G401 (cell line): ENCODE measurements at places on chromosomes 12 and 14. TPM values are rescaled to one million over a fixed set of nuclear protein-coding genes. Genes with fewer than 3 reads are reported as not detected.

DNA sequence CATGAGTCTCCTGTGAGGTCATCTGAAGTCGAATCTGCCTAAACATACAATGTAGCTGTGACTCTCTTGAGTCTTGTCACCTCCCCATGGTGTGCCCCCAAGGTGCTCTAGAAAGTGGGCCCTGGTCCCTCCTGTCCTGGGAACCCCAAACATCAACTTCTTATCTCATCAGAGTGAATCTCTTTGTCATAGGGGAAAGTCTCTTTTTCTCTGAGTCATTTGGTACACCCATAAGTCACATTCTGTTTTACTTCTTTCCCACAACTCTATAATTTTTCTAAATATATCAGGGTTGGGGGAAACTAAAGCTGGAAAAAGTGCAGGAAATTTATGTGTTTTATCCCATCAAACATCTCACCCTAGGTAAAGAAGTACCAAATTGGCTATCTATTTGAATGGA lies 12.9 kb downstream of the SDR9C7 start:
- no peak for DNase-seq

Gene PACS2
- total RNA-seq: 36.9 and 50.7 TPM in 2 replicates

Gene NFE2
- total RNA-seq: 13.7 and 18.5 TPM in 2 replicates

GRCh38 chr14:102407258-102407657 lies 44.5 kb downstream of the TECPR2 start:
- peak; percentile 19 for DNase-seq

DNA sequence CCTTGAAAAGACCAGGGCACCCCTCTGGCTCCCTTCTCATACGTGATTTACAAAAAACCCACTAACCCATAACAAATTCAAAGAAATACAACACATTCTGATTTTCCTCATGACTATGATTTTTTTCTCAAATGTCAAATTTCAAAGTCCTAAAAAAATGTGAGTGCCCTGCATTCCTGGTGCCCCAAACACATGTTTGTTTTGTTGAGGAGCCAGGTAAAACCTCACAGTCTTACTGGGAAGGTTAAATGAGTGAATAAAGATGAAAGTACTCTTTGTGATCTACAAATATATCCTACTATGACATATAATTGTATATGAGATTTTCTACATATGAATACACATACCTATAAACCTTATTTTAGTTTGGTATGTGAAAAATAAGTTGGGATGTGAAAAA lies 30.7 kb downstream of the TPH2 start:
- no peak for DNase-seq

DNA sequence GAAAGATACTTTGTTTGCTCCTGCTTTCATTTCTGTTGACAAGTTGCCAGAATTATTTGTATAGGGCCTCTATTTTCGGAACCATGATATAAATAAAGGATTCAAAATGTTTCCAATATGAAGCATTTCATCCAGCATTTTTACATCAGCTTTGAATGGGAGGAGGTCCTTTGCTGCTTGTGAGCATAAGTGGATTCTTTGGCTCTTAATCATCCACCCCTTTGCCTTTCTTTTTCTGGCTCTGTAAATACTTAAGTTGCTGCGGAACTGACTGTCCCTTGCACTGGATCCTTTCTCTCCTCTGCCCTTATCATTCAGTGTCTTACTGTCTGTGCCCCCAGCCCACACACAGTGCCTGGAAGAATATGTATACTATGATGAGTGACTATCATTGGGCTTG lies 357.3 kb upstream of the RGS6 start:
- no peak for DNase-seq

Gene MYF6
- total RNA-seq: not detected in 2 replicates

GRCh38 chr12:121793440-121793837 lies at the start of gene RHOF:
TSS of gene RHOF (minus strand) at chr12:121793688. CDS start at chr12:121793633, 55 bp downstream.
- no peak for DNase-seq

- peak; percentile 15 for DNase-seq
Observed at GRCh38 chr12:104064842-104065427, 604 bp downstream of the HCFC2 start.

- no peak for DNase-seq
Observed at GRCh38 chr12:61999311-61999710, 260.9 kb upstream of the USP15 start.

- DNase-seq: peak; percentile 95
Observed at GRCh38 chr12:49069507-49070346, at the start of gene RHEBL1. TSS of gene RHEBL1 (minus strand) at chr12:49069979. CDS start at chr12:49069785, 194 bp downstream.

DNA sequence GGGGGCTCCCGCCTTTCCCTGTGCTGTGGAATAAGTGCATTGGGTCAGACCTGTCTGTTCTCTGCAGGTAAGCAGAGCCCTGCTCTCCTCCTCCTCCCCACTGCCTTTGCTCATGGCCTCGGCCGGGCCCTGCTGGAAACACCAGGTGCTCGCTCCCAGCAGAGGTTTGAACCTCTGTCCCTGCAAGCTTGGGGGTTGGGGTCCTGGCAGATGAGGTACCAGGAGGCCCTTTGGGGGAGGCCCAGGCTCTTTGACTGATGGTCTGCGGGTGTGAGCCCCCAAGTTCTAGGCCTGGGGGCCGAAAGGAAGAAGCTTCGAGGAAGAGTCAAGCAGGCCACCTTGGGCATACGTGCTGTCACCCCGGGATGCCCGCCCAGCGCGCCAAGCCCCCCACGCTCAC lies 22.1 kb upstream of the CEP170B start:
- DNase-seq: no peak

DNA sequence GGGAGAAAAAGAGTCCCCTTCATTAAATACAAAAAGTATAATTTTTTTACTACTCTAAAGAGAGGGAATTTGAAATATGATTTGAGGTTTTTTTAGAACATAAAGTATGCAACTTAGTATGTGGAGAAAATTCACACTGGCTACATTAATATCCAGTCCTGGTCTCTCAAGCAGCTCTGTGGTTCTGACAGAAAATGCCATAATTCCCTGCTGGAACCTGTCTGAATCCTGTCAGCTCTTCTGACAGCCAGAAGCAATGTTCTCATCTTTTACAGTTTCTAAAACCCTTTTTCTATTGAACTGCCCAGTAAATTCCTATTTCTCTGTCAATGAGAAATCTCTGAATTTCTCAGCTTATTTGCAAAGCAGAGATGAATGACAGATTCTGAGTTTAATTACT lies 13.4 kb upstream of the NOVA1 start:
- DNase-seq: no peak

DNA sequence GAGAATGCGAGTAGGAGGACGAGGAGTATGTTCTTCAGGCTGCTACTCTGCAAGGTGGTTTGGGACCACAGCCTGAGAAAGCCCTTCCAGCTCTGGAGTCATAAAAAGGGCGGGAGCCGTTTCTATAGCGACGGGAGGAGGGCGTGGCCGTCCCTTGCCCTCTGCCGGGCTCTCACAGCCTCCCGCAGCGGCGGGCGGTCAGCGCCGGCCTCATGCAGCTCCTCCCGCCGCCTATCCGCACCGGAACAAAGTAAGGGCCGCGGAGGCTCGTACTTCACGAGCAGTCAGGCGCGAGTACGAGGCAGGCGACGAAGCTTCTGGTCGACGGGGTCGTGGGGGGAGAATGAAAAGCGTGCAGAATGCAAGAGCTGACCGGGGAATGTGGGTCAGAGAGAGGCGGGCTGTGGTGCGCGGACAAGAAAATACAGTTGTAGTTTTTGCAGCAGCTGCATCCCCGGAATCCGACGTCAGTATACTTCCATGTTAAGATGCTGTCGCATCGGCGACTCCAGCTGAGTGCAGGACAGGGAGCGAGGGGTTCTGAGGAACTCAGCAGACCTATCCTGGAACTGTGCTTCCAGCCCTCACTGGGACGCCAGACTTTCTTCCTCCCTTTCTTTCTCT lies at the start of gene DYRK4:
TSS of gene DYRK4 (plus strand) at position 175 of the 624 bp plus-strand sequence. CDS start at position 213, 38 bp downstream.
- peak; percentile 21 for DNase-seq

- DNase-seq: no peak
Observed at GRCh38 chr12:83793616-83794015, 1106.9 kb downstream of the TMTC2 start.

DNA sequence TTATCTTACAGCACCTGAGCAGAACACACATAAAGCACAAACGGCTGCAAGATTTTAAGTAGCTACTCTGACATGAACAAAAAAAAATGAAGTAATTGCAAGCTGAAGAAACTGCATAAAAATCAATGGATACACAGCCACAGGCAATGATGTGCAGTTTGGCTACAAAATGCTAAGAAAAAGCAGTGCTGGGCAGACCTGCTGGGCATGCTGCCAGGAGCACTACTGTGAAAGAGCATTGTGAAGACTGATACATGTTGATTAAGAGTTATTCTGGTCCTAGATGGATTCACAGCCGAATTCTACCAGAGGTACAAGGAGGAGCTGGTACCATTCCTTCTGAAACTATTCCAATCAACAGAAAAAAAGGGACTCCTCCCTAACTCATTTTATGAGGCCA lies 20.1 kb upstream of the RTN1 start:
- DNase-seq: peak; percentile 67

DNA sequence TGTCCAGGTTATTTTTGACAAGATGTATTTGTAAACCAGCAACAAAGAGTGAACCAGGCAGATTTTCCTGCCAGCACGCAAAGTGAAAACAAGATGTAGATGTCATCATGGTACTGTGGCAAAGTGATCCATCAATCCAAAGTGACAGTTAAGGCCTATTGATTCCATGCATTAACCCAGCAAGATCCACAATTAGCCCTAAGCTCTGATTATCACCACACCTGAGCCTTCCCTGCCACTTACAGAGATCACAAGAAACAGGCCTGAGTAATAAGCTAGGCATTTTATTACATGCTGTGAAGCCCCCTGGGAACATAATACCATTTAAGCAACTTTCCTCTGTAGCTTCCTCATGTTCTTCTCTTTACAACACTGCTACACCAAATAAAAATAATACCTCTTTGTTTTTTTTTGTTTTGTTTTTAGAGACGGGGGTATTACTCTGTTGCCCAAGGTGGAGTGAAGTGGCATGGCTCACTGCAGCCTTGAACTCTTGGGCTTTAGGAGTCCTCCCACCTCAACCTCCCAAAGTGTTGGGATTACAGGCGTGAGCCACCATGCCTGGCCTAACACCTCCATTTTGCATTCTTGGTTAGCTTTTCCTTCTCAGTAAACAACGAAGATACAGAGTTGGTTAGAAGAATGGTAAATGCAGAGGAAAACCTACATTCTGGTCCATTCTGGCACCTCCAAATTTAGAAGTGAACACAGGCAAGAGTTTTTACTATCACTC lies 85.5 kb downstream of the STON2 start:
- DNase-seq: no peak

- no peak for DNase-seq
Observed at GRCh38 chr14:102469261-102469660, 40.3 kb downstream of the ANKRD9 start.

GRCh38 chr14:54338696-54339317 lies 58.0 kb upstream of the CDKN3 start:
- peak; percentile 71 for DNase-seq

DNA sequence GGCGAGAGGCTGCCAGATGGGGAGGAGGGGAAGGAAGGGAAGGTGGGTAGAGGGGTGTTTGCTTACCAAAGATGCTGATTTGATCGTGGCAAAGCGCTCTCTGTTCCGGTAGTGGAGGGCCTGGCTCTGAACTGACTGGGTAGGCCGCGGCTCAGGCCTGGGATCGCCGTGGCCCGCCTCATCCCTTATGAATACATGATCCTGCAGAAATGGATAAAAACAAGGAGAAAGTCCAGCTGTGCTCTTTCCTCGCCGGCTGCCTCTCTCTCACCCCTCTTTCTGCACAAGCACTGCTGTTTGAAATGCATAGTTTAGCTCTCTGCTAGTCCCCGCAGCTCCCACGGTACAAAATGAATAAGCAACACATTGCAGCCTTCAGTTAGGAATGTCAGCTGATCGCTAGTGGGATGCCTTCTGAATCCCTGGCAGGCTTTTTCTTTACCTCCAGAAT lies 53.8 kb downstream of the PEBP1 start:
- DNase-seq: peak; percentile 79

DNA sequence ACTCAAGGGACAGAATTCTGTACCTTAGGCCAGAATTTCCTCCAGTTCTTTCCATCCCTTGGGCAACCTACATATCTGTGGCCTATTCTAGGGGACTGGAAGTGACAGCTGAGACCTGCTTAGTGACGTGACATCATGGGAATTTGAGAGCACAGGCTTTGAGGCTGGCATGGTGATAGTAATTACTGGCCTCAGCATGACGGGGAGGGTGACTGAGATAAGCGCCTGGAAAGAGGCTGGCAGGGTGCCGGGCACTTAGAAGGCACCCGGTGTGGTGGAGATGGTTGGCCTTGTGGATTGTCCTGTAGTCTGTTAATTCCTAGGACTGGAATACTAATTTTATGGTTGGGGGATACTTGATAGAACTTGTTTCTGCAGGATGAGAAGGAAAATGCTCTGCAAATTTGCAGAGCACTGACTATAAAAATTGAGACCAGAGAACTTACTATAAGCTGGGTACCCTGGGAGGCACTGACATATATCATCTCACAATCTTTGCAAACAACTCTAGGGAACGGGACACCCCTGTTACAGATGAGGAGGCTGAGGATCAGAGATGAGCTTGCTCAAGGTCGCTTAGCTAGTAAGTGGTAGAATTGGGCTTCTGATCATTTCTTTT lies 42.2 kb upstream of the TBX3 start:
- no peak for DNase-seq

DNA sequence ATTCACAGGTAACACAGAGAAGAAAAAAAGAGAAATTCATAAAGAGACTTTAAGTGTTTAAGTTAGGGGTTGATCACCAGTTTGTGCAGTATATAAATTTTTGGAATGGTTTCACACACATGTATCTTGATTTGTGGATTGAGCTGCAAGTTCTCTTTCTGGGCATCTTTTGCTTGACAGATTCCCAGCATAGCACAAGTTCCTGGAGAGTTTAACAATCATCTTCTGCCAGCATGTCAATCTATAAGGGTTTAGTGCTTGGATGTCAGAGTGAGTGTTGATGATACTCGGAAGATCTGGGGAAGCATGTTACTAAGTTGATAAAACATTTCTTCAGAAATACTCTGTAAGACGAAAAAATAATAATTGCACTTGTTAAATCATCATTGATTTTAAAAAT lies 43.9 kb upstream of the FGF6 start:
- DNase-seq: no peak

Gene WNT5B
- total RNA-seq: 8.0 and 13.5 TPM in 2 replicates

- no peak for DNase-seq
Observed at GRCh38 chr14:73524493-73524892, 12.4 kb upstream of the ACOT1 start.

- no peak for DNase-seq
Observed at GRCh38 chr12:59494617-59495016, 101.2 kb upstream of the SLC16A7 start.
